Small intestine (tissue), 16 donors: ENCODE measurements at places on chromosomes 11 and 22. TPM values are rescaled to one million over a fixed set of nuclear protein-coding genes. Genes with fewer than 3 reads are reported as not detected.

The MAJIN gene
- polyA plus RNA-seq = not detected

DNA sequence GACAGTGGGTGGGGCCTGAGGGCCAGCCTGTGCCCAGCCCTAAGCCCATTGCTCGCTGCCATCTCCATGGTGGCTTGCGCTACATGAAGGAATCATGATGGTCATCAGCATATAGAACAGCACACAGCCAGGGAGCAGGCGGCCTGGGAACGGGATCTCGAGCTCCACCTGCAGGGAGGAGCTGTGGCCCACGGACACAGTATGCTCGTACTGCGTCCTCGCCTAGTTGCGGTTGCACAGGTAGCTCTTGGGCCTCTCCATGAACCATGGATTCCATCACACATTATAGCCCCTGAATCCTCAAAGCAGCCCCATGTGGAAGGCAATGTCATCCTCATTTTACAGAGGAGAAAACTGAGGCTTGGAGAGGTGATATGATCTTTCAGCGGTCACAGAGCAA is 15.1 kb downstream of the SEC14L4 start:
- peak; percentile 26 for DNase-seq

The OR51A7 gene
- polyA plus RNA-seq = not detected

- no peak for DNase-seq
Measured at GRCh38 chr11:46050662-46051061, 70.6 kb downstream of the PHF21A start.

The MAML2 gene
- 2.4 TPM for polyA plus RNA-seq

GRCh38 chr11:63985812-63986155 is 454 bp upstream of the OTUB1 start:
- DNase-seq = no peak

- no peak for DNase-seq
Measured at GRCh38 chr22:32562401-32562800, 87.8 kb downstream of the FBXO7 start.

- no peak for DNase-seq
Measured at GRCh38 chr11:11157185-11157584, 195.9 kb downstream of the CSNK2A3 start.

The RAG2 gene
- polyA plus RNA-seq = not detected

DNA sequence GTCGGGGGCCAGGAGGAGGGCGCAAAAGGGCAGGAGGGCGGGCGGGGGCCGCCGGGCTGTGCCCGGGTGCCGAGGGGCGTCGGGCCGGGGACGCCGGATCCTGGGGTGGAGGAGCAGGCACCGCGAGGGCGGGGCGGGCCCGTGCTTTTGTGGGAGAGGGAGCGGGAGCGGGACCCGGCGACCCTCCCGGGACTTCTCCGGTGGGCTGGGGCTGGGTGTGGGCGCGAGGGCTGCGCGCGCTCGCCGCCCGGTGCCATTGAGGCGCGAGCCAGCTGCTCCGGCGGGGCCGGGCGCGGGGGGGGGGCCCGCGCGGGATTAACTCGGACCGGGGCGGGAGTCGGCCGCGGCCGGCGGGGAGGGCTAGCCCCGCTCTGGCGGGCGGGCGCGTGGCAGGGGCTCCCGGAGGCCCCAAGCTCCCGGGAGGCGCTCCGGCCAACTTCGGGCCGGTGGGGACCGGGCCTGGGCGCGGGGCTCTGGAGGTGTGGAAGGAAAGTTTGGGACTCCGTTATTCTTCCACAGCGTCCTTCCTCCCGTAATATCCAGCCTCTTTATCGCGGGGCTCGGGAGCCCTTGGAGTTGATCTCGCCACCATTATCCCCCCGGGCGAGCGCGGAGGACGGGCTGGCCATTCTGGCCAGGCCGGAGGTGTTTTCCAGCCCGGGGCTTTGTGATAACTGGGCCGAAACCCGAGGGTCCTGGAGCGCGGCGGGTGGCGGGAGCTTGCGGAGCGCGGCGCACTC is 936 bp downstream of the CECR2 start:
- DNase-seq = peak; percentile 28

The MRGPRE gene
- polyA plus RNA-seq = not detected

DNA sequence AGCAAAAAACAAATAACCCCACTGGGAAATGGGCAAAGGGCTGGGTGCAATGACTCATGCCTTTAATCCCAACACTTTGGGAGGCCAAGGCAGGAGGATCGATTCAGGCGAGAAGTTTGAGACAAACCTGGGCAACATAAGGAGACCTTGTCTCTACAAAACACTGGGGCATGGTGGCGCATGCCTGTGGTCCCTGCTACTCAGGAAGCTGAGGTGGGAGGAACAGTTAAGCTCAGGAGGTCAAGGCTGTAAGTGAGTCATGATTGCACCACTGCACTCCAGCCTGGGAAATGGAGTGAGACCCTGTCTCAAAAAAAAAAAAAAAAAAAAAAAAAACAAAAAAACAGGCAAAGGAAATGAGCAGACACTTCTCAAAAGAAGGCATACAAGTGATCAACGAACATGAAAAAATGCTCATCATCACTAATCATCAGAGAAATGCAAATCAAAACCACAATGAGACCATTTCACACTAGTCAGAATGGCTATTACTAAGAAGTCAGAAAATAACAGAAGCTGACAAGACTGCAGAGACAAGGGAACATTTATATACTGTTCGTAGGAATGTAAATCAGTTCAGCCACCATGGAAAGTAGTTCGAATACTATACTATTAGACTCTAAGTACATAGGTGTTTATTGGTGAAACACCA is 48.2 kb upstream of the SMCO4 start:
- DNase-seq = no peak

The TRIM51 gene
- polyA plus RNA-seq = not detected

GRCh38 chr11:127098684-127099083 is 98.1 kb upstream of the KIRREL3 start:
- no peak for DNase-seq

- no peak for DNase-seq
Measured at GRCh38 chr11:44868021-44868420, 82.7 kb downstream of the TP53I11 start.

GRCh38 chr11:86244063-86244521 is 461 bp upstream of the EED start:
- peak; percentile 91 for DNase-seq

- peak; percentile 59 for DNase-seq
Measured at GRCh38 chr11:122628810-122629555, 26.5 kb upstream of the UBASH3B start.

DNA sequence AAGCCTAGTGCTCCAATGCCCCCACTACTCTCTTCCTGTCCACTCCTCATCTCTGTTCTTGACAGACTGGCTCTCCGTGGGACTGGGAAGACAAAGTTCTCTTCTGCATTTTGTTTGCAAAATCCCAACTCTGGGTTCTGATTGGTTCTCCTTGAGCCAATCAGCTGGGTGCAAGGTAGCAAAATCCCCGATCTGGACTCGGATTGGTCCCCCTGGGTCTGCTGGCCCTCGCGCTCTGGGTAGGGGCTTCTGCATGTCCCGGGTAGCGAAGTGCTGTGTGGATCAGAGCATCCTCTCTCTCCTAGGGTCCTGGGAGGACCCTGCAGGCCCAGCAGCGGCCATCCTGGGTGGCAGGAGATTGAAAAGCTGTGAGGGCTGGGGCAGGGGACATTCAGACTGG is 22.3 kb upstream of the A4GALT start:
- DNase-seq = no peak

GRCh38 chr11:34052036-34052607 is 591 bp downstream of the CAPRIN1 start:
- DNase-seq = peak; percentile 96

The SLC22A9 gene
- not detected for polyA plus RNA-seq

- DNase-seq = no peak
Measured at GRCh38 chr22:48742556-48743343, 1084.9 kb downstream of the BRD1 start.

DNA sequence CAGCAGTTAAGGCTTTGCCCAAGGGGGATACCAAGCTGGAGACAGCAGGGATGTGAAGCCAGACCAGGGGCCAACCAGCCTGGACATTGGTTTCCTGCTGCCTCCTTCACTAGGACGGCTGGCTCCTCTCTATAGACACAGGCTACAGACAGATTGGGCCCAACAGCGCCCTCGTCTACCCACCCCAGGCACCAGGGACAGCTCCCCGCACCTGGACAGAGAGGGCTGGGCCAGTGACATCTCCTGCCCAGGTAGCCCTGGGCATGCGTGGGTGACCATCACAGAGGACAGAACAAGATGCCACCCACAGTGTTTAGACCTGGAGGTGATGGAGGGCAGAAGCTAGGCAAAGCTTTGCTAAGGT is 1.2 kb downstream of the DKK3 start:
- DNase-seq = no peak

DNA sequence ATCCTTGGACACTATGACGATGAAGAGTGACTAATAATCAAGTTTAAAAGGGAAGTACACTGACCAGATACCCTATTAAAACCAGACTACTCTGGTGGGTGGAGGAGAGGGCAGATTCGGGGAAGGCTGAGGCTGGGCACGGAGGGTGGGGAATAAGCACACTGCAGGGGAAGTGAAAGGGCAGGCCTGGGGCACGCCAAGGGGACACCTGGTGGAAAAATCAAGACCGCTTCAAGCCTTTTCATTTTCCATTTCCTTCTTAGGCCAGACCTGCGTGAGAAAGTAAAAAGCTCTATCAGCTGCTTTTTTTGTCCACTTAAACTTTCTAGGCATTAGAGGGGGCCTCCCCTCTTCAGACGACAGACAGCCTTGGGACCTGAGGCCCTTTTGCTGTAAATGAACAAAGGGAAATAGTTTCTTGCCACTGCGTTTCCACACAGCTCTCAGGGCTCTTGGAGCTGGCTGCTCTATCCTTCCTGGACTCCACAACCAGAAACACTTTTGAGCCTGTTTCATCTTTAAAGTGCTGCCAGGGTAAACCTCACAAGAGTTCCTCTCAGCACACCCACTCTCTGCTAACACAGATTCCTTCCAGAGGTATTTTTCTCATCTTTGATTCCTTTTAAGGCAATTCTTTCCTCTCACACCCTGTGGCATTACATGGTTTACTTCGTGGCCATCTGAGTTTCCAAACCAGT is 25.0 kb upstream of the SERPIND1 start:
- no peak for DNase-seq

DNA sequence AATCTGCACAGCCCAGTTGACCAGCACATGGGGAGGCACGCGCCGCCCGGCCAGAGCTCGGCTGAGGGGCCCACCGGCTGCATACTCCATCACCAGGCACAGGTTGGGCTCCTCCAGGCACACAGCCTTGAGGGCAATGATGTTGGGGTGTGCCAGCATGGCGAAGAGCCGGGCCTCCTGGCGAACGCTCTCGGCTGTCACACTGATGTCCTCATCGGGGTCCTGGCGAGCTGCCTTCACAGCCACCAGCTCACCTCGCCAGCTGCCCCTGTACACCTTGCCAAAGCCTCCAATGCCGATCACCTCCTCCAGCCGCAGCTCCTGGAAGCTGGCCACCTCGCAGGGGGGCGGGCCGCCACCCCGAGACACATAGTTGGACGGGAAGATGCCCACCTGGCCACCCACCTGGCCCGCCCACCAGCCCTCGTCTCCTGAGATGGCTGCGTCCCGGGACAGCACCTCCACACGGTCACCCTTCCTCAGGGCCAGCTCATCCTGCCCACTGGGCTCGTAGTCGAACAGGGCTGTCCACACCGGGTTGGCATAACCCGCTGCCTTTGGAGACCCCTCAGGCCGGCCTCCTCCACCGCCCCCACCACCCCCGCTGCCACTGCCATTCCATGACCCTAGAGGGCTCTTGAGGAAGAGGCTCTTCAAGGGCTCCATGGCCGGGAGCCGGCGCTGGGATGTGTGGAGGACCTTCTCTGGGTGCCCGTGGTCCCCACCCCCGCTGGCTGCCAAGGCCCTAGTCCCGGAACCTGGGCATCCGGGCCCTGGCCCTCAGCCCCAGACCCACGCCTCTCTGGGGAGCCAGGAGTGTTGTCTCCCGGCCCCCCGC is 711 bp downstream of the MAP3K11 start:
- no peak for DNase-seq

DNA sequence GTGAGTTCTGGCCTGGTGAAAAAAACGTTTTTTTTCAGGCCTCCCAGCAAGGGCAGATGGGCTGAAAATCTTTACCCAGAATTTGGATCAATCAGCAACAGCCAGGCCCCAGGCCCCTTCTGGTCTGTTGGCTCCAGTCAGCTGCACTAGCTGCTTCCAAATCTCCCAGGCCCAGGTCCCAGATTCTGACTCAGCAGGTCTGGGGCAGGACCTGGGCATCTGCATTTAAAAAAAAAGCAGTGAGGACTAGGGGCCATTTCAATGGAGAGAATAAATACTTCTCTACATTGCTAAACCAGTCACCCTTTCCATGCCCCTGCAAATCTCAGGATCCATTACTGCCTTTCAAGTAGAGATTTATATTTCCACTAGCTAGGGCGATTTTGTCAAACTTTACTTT is 4.3 kb downstream of the SLC15A3 start:
- no peak for DNase-seq

- no peak for DNase-seq
Measured at GRCh38 chr11:70128435-70128906, 50.4 kb downstream of the ANO1 start.

GRCh38 chr11:2995893-2996554 is 3.9 kb upstream of the NAP1L4 start:
- DNase-seq = no peak

DNA sequence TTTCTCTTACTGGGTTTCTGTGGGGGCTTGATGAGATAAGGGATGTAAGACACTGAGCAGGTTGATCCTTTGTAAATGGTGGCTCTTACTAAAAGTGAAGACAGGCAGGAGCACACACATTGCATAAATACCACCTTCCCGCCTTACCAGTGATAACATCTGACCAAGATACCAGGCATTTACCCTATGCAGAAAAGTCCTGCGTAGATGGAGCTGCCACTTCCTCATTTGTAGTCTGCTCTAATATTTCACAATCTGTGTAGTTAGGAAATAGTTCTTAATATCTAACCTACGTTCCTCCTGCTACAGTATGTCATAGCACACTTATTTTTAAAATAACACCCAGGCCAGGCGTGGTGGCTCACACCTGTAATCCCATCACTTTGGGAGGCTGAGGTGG is 23.9 kb upstream of the SWAP70 start:
- DNase-seq = peak; percentile 39

DNA sequence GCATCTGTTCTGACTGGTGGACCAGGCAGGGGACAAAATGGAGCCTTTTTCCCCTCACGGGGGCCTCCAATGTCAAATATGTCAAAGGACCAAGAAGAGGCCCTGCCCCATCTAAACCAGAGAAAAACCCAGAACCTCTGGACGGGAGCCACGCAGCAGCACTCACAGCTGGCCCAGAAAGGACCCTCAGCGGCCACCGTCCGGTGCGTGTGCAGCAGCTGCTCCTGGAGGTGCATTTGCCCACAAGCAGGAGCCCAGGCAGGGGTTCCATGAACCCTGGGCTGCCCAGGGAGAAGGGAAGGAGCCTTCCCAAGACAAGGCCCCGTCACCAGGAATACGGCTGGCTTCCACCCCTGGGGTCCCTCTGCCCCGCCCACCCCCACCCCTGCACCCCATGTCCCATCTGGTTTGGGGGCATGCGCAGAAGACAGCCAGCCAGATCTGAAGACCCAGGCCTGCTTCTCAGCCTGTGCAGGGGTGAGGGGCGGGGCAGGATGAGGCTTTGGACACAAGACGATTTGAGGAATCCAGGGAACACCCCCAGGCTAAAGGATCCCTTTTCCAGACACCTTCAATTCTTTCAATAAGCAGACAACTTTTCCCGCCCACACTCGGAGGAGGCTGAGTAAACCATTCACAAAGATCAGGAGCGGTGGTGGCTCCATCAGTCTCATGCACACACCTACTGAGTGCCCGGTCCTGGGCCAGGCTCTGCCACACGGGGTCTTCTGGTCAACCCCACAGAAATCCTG is 423.1 kb downstream of the SHANK2 start:
- DNase-seq = no peak

The SLC6A5 gene
- polyA plus RNA-seq = under 0.01 TPM
